ENCODE measurements at places on chromosomes 1 and 21.

- no peak for DNase-seq
These were observed 498.0 kb upstream of the NFIA start for GRCh38 chr1:60584371-60584770.

DNA sequence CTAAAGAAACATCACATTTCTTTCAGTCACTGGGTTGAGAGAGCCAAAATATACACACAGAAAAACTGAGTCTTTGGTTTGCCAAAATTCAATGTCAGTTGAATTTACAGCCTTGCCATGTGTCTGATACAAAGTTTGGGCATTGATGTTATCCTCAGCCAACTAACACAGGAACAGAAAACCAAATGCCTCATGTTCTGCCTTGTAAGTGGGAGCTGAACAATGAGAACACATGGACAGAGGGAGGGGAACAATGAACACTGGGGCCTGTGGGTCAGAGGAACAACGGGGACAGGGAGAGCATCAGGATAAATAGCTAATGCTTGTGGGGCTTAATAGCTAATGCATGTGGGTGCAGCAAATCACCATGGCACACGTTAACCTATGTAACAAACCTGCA, 39.6 kb upstream of the C21orf91 start:
- no peak for DNase-seq

DNA sequence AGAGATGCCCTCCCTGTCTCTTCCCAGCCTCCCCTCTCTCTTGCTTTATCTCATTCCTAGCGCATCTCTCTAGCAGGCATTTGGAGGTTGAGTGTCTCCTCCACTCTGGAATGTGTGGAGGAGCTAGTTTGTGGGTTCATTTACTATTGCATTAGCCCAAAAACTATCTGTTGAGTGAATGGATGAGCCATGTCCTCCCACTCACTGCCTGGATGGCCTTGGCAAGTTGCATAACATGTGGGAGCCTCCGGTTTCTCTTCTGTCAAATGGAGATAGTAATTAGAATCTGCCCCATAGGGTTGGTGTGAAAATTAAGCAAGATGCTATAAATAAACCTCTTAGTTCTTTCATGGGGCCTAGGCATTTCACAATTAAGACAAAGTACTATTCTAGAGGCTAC, 181.8 kb downstream of the KAZN start:
- DNase-seq: no peak

- DNase-seq: no peak
These were observed 322 bp downstream of the DCLRE1B start for GRCh38 chr1:113905435-113905861.

DNA sequence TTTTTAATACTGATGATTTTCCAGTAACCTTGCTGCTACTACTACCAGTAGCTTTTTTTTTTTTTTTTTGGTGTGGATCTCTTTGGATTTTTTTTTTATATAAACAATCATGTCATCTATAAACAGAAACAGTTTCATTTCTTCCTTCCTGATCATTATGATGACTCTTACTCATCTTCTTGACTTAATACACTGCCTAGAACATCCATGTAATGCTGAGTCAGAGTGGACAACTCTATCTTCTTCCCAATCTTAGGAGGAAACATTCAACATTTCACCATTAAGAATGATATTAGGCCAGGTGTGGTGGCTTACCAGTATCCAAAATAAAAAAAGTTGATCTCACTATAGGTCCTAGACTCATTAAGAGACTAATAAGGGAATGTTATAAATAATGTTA, 69.1 kb downstream of the RUSC1 start:
- DNase-seq: peak; percentile 7

GRCh38 chr1:19210772-19211549, 895 bp upstream of the UBR4 start:
- peak; percentile 61 for DNase-seq

GRCh38 chr1:41493117-41493536, 8.6 kb upstream of the EDN2 start:
- peak; percentile 76 for DNase-seq

DNA sequence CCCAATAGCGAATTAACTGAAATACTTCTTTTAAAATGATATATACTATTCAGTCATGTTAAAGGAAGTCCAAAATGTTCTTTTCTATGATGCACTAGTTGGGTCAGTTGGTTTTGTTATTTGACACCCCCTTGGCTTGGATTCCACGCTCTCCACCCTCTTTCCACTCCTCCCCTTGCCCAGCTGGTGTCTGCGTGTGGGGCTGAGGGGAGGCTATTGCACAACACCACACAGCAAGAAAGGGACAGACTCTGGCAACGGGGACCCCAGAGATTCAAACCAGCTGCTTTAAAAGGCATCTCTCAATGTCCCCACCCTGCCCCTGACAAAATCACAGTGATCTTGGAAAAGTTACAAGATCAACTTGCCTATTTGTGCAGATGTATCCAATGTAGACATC, 394.3 kb downstream of the TGFB2 start:
- DNase-seq: no peak

DNA sequence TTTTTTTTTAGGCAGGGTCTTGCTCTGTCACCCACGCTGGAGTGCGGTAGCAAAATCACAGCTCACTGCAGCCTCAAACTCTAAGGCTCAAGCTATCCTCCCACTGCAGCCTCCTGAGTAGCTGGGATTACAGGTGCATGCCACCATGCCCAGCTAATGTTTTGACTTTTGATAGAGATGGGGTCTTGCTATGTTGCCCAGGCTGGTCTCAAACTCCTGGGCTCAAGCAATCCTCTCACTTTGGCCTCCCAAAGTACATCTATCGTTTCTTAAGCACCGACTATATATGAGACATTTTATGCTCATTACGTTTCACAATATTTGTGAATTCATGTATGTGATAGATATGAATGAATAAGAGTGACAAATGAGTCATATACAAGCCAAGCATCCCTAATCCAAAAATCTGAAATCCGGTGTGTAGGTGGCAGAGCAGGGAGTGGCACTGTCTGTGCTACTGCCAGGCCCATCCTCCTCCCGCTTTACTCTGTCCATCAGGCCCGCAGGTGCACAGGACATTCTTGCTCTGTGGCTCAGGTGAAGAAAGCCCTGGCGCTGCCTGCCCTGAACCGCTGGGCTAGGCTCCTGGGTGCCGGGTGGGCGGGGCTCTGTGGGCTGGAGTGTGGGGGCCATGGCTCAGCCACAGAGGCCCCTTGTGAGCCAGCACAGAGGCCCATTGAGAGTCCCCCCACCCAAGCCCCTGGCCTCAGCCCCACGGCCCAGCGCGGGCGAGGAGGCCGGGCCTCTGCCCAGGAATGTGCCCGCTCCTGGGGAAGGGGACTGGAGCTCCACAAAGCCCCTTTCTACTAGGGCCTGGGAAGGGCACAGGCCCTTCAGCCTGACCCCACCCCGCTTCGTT, 45.3 kb downstream of the HSPG2 start:
- no peak for DNase-seq

DNA sequence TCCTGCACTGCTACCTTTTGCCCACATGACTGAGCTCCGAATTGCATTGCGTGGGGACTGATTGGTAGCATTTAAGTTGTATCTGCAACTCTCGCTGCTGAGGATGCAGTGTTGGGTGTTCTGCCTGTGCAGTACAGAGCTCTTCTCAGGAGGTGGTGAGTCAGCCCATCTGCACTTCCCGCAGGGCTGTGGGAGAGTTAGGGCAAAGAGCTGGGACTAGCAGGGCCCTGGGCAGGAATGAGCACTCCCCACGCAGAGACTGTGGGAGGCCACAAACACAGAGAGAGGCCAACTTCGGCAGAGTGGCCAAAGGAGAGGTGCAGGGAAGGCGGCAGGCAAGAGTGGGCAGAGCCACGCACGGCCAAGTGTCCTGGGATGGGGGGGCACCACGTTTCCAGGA, 244.7 kb downstream of the SIPA1L2 start:
- DNase-seq: no peak

- DNase-seq: no peak
These were observed 10.4 kb downstream of the DTL start for GRCh38 chr1:212045981-212046380.

DNA sequence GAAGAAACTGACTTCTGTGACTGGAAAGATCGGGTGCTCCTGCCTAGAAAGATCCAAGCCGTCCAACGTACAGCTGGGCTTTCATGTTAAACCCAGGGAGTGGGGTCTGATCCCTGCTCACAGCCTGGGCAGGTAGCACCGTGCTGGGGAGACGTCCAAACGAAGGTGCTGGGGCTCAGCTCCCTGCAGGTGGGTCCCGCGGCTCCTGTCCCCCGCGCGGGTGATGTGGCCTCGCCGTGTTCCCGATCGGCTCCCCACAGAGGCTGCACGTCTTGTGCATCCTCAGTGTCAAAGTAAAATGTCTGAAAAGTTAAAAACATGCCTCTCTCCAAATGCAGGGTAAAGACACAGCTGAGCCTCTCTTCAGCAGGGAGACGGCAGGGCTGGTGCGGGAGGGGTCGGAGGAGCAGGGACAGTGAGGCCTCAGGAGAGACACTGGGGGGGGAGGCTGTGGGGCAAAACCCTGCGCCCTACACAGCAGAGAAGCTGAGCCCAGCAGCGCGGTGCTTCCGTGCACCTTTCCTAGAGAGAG, 40.1 kb upstream of the COL6A2 start:
- DNase-seq: no peak

DNA sequence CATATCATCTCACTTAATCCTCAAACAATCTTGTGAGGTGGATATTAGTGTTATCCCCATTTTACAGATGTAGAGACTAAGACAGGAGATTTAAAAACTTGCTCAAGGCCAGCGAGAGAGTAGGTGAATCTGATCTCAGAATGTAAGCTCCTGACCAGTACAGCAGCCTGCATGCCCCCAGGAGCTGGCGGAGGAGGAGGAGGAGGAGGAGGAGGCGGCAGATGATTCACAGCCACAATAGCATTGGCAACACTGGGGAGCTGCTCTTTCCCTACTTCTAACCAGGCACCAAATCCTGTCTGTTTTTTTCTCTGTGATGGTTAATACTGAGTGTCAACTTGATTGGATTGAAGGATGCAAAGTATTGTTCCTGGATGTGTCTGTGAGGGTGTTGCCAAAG, 243.2 kb downstream of the ATG4C start:
- no peak for DNase-seq

DNA sequence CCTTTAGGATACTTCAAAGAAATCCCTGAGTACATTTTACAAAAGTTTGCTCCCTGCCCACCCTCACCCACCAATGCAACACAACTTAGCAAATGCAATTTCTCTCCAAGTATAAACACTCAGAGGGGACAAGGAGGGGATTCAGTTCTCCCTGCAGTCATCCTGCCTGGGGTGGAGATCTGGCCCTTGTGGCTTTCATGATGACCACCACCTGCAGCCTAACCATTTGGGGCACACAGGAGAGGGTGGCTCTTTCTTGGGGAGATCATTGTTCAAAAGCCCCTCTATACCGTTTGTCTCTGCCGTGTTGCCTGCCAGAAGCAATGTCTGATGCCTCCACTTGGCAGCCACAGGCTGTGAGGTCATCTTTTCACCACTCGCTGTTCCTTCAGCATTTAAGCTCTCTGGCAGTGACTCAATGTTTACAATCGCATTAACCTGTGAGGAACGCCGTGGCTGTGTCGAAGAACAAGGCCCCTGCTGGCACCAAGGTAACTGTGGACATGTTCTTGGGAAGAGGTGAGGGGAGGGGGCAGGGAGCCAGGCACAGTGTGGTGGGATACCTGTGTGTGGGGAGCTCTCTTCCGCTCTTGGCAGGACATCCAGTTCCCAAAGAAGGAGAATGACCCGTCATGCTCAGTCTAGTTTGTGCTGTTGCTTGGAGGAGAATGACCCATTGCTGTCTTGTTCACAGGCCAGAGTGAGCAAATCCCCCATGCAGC, 103.9 kb upstream of the DUSP10 start:
- no peak for DNase-seq

DNA sequence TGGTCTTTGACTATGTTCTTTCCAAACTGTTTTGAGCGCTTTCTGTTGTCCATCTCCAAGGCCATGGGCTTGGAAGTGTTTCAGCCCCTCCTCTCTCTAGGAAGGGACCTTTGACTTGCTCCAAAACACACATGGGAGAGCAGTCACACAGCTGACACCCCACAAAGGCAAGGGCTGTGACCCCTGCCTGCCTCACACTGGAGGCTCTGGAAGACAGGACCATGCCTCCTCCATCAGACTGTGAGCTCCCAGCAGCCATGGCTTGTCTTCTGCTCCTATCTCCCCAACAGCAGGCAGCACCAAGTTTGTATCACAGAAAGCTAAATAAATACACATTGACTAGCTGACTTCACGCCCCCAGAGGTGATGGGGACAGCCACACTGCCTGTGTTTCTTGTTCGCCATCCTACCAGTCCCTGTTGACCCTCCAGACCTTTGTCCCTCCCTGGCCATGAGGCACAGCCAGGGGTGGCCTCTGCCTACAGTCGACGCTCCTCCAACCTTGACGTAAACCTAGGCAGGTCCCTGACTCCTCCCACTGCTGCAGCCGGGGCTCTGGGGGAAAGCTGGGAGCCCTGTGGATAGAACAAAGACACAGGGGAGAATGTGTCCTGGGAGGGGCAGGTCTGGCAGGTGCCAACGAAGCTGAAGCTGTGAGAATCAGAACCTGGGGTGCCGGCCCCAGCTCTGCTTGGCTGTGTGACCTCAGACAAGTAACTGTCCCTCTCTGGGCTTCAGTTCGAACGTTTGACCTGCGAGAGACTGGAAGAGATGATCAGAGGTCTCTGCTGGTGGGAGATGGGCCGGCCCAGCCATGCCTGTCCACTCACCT, 4.8 kb downstream of the PLA2G2F start:
- DNase-seq: no peak

DNA sequence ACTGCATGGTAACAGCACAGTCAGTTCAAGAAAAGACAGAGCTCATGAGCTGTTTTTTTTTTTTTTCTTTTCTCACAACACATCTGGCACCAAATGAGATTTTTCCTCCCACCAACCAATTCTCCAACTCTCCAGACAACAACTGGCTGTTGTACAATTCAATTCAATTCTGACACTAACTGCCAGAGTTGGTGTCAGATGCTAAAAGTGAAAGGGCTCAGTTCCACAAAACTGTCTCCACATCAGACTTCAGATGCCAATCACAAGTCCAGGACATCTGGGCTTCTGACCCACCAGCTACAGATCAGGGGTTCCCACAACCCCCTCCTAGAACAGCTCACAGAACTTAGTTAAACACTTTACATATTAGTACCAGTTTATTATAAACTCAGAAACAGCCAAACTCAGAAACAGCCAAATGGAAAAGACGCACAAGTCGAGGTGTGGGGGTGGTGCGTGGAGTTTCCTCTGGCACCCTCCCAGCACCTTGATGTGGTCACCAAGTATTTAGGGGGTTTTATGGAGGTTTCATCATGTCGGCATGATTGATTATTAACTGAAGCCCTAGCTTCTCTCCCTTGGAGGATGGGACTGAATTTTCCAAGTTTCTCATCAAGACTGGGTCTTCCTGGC, 39.2 kb upstream of the LRRC8D start:
- no peak for DNase-seq

DNA sequence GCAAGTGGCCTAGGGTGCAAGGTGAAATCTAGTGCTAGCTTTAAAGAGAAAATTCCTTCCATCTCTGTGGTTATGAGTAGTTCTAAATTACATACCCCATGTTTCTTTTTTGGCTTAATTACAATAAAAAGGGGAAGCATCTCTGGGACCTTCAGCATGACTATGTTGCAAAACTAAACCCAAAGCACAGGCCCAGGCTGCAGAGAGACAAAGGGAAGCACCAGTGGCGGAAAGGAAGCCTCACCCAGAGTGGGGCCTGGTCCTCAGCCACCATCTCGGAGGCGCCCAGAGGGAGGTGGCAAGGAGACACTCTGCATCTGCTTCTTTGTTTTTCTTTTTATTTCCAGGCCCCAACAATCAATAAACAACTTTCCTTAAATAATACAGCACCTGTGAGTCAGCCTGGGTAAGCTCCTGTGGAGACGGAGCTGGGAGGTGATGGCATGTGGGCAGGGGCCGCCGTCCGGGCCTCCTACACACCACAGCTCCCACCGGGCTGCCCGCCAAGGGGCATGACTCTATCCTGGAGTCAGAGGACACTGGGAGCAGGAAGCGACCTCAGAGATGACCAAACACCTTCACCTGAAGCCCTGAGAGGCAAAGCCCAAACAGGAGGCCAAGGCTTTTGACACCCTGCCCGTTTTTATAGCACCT, 21.7 kb downstream of the ITPKB start:
- no peak for DNase-seq

Data from erythroblast (primary cell).